ENCODE measurements at places on chromosomes 4 and X. TPM values are rescaled to one million over a fixed set of nuclear protein-coding genes. Genes with fewer than 3 reads are reported as not detected.

The JAKMIP1 gene
- not detected for total RNA-seq

The MCF2 gene
- total RNA-seq: not detected

The TLR1 gene
- 1.1 TPM for total RNA-seq

The RAB39B gene
- not detected for total RNA-seq

GRCh38 chr4:24769571-24769970, 25.8 kb upstream of the SOD3 start:
- no peaks in the 10 kb centered on the region for H3K4me1 ChIP-seq
- DNase-seq: no peak
- H3K27ac ChIP-seq: no peak overlapping the region
- no peaks in the 10 kb centered on the region for H3K27me3 ChIP-seq
- no peak overlapping the region for H3K4me3 ChIP-seq

GRCh38 chr4:138494931-138495330, 252.8 kb upstream of the SLC7A11 start:
- no peak overlapping the region for H3K4me3 ChIP-seq
- no peaks in the 10 kb centered on the region for H3K4me1 ChIP-seq
- no peaks in the 10 kb centered on the region for H3K36me3 ChIP-seq
- H3K27me3 ChIP-seq: no peaks in the 10 kb centered on the region
- no peak overlapping the region for H3K27ac ChIP-seq

DNA sequence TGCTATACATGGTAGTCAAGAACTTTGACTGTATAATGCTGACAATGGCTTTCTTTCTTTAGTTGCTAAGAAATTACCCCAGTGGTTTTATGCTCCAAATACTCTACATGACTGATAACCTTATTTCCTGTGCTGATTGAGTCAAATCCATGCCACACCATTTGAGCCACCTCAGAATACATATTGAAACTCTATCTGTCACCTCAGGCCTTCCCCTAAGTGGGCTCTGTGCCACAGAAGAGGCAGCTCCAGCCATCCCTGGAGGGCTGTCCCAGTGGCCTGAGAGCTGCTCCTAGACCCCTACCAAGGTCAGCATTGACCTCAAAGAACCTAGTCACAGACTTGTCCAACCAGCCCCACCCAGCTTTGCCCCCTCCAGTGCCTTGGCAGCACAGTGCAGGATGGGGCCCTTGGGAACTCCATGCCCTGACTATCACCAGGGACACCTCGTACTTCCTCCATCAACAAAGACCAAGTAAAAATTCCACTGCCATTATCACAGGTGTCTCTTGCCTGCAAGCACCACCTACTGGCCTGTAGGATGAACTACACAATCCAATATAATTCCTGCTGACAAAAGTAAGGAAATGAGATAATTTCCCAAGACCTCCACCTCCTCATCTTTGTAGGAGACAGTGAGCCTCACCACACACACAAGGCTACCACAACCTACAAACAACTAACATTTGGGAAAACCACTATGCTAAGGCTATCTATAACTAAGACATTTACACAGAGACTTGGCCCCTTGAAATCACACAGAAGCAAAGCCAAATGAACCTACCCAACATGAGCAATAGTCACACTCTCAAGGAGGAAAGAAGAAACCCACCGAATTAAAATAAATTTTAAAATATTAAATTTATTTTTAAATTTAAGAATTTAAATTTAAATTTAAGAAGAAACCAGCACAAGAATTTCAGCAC, 239.9 kb downstream of the NKX6-1 start:
- H3K27ac ChIP-seq: no peak overlapping the region
- H3K36me3 ChIP-seq: no peaks in the 10 kb centered on the region
- no peak for DNase-seq
- H3K4me1 ChIP-seq: no peaks in the 10 kb centered on the region
- H3K4me3 ChIP-seq: no peak overlapping the region
- H3K27me3 ChIP-seq: no peaks in the 10 kb centered on the region

DNA sequence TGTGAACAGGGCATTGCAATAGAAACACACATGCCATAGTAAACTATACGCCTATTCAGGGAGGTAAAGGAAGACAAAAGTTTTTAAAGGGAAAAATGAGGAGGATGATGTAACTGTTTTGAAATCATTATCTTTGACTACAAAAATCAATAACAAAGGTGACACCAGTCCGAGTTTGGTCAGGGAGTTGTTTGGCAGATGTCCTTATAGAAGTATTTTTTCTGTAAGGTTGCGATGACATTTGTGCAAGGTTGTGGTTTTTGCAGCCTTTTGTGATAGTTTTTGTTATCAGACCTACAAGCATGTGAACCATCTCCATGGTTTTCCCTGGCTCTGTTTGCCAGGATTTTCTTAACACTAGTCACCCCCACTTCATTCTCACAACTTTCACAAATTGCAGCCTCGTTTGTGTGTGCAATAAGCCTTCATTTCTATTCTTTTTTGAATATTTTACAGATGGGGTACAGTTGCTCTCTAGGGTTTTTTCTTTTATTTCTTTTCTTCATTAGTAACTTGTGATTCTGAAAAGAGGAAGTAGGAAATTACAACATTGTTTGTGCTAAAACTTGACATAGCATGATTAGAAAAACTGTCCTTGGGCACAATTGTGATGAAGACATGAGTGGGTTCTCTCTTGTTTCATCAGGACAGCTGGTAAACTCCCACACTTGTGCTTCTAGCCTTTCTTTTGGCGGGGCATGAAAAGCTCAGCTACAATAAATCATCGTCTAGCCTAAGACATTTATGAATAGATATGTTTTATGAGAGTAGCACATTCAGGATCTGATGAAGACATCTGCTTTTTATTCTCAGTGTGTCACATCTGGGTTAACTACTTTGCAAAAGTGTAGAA, 60.2 kb upstream of the PNPLA4 start:
- DNase-seq: no peak
- no peaks in the 10 kb centered on the region for H3K27me3 ChIP-seq
- no peak overlapping the region for H3K4me3 ChIP-seq

DNA sequence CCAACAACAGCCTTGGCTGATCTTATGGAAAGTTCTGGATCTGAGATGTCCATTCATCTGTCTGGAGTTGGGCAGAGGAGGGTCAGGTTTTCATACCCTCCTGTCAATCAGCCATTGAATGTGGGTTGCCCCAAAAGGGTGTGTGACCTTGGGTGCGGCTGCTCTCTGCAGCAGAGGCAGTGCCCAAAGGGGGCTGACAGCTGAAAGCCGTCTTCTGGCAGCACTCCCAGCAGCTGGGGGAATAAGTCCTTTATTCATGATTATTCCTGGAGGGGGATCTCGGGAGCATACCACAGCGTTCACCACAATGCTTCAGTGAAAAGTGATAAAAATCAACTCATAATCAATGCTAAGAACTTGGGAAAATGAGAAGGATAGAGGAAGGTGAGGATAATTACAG, 54.7 kb downstream of the OTC start:
- no peaks in the 10 kb centered on the region for H3K4me1 ChIP-seq
- H3K27ac ChIP-seq: no peak overlapping the region
- H3K36me3 ChIP-seq: no peaks in the 10 kb centered on the region
- no peak overlapping the region for H3K4me3 ChIP-seq
- no peak for DNase-seq
- H3K27me3 ChIP-seq: no peaks in the 10 kb centered on the region

DNA sequence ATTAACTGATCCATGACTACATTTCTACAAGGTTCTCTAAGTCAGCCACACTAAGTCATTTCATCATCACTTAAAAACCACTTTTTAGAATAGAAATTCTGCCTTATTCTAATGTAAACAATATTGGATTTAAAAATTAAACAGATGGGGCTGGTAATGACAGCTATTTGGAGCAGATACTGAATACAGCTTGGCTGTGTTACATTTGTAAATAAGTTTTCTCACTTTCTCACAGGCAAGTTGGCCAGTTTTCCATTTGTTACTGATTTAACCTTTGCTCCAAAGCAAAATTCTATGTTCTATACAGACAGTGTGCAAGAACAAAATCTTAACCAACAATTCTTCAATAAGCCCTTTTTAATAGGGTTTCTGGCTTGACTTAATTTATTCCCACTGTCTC, 370.7 kb downstream of the GRIA2 start:
- no peak overlapping the region for H3K27ac ChIP-seq
- no peaks in the 10 kb centered on the region for H3K36me3 ChIP-seq
- no peaks in the 10 kb centered on the region for H3K27me3 ChIP-seq
- H3K4me3 ChIP-seq: no peak overlapping the region
- no peak for DNase-seq
- H3K4me1 ChIP-seq: no peaks in the 10 kb centered on the region

DNA sequence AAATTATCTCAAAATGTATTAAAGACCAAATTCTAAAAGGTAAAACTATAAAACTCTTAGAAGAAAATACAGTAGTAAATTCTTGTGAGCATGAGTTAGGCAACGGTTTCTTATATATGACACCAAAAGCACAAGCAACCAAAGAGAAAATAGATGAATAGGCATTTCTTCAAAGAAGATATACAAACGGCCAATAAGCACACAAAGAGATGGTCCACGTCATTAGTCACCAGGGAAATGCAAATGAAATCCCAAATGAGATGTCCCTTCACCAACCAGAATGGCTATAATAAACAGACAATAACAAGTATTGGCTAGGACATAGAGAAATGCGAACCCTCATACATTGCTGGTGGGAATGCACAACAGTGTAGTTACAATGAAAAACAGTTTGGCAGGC, 44.6 kb downstream of the RAB33A start:
- H3K27ac ChIP-seq: no peak overlapping the region
- H3K4me1 ChIP-seq: no peaks in the 10 kb centered on the region
- no peak overlapping the region for H3K4me3 ChIP-seq
- DNase-seq: no peak

DNA sequence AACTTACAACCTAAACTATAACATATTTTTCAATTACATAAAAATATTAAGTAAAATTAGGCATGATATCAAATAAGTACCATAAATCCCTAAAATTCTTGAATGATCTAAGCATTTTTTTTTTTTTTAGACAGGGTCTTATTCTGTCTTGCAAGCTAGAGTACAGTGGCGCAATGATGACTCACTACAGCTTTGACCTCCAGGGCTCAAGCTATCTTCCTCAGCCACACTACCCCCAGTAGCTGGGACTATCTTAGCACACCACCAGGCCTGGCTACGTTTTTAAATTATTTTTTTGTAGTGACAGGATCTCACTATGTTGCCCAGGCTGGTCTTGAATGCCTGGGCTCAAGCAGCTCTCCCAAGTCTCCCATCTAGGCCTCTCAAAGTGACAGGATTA, 1042.3 kb downstream of the FSTL5 start:
- no peaks in the 10 kb centered on the region for H3K36me3 ChIP-seq
- H3K27ac ChIP-seq: no peak overlapping the region
- no peaks in the 10 kb centered on the region for H3K27me3 ChIP-seq
- H3K4me1 ChIP-seq: no peaks in the 10 kb centered on the region

Measured in ascending aorta (tissue), 2 donors.